ENCODE measurements at places on chromosomes 5 and 9.

DNA sequence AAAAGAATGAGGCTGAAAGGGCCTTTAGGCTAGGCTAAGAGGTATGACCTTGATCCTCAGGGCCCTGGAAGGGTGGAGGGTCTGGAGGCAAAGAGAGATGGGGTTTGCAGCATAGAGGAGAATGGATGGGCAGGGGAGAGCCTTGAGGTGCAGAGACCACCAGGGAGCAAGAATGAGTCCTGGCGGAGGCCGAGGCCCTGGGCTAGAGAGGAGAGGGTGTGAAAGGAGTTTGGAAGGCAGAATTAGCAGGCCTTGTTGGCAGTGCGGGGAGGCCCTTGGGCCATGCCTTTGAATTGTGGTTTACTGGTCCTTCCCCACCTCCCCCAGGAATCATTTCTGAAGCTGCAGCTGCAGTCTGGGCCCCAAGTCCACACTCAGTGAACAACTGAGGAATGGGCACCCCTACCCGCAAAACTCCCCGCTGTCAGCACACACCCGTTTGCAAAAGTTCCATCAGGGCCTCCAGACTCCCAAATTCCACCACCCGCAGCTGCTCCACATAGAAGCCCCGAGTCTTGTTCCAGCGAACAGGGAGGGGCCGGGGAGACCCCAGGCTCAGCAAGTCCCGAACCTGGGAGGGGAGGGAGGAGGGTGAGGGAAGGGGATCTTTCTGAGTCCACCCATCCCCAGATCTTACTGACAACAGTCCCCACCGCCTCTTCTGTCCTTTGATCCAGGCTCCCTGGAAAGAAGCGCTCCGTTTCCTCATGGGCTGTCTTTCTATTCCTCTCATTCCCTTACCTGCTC lies 2.1 kb downstream of the KIF12 start:
- no peak for DNase-seq

DNA sequence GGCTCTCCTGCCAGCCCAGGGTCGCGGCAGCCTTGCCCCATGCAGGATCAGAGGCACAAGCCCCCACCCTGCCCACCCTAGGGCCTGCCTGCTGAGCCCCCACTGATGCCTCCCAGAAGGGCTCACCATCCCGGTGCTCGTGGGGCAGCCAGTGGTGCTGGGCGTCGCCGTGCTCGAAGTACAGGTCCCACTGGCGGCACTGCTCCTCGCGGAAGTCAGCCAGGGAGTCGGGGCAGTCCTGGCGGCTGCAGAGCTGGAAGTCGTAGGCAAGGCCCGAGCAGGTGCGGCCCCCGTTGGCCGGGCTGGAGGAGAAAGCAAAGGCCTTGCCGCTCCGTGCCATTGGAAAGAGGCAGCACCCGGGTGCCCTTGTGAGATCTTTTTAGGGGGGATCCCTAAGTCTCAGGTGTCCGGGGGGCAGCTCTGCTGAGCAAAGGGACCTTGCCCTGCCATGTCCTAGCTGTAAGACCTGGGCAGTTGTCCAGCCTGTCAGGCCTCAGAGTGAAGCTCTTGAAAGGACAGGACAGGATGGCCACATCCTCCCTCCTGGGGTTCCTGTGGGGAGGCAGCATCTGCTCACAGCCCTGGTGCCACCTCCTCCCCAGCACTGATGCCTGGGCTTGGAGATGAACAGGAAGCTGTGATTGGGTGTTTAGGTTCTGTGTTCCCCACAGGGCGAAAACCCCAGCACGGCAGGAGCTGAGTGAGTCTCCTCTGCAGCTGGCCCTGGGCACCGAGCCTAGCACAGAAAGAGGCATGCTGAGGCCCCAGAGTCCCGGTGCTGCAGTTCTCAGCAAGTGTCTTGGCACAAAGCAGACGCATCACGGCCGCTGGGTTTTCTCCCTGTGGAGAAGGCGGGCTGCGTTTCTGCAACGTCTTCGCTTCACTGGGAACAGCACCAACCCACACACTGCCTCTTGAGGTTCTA lies 77.7 kb downstream of the ZNF354C start:
- no peak for DNase-seq

- DNase-seq: no peak
These were observed 45.8 kb upstream of the GRAMD2B start for GRCh38 chr5:126377424-126377823.

DNA sequence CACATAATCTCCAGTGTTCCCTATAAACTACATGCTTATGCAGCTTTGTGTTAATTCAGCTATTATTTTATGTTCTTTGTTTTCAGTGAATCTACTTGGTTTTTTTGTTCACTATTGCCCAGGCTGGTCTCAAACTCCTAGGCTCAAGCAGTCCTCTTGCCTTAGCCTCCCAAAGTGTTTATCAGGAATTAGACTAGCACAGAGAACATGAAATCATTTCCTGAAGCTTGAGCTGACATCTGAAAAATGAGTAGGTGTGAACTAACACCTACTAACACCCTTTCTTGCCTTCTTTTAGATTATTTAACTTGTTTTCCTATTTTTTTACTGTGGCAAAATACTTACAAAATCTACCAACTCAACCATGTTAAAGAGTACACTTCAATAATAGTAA lies 25.0 kb downstream of the CENPP start:
- DNase-seq: no peak
